ENCODE measurements at places on chromosomes 5 and 9.

DNA sequence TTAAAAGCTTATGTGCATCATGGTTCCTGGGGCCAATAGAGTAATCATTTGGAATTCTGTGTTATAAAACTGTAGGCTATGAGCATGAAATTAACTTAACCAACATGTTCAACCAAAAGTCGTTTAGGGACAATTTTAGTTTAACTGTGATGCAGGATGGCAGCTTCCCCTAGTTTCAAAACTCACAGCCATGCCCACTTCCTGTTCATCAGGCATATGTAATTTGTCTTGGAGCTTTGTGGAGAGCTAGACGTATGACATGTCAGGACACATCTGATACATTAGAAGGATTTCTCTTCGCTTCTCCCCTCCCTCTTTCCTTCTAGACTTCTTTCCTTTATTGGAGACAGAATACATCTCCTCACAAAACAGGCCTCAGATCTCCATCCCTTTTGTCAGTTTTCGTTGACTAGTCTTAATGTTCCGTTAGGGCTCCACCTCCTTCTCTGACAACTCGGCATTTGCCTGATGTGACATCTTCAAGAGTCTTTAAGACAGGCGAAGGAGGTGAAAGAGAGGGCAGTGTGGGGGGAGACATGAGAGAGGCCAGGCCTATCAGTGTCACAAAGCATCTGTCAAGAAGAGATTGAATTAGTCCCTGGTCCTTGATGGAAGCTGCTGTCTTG, 176.0 kb downstream of the MSX2 start:
- no peak for DNase-seq

DNA sequence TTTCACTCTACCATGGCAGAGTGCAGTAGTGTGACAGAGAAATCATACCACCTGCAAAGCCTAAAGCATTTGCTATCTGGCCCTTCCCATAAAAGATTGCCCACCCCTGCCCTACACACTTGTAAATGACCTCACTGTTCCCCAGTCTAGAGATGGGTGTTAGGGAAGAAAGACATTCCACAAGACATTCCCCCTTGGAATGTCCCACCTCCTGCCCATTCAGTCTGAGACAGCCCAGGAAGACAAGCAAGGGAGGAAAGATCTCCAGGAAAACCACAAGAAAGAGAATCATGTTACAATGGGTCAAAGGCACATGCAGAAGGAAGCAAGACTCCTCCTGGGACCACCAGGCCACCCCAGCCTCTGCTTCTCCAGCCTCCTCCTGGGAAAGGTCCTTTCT, 230.0 kb downstream of the AGTPBP1 start:
- no peak for DNase-seq

DNA sequence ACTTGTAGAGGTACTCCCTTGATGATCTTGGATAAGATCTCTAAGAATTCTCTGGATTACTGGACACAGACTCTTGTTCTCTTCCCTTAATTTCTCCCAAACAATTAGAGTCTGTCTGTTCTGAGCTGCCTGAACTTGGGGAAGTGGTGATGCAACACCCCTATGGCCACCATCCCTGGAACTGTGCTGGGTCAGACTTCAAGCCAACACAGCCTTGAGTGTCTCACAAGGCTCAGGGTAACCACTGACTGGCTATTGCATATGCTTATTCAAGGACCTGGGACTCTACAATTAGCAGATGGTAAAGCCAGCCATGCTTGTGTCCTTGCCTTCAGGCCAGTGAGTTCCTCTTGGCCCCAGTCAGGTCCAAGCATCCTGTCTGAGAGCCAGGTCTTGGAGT, 504.5 kb downstream of the MAN2A1 start:
- no peak for DNase-seq

DNA sequence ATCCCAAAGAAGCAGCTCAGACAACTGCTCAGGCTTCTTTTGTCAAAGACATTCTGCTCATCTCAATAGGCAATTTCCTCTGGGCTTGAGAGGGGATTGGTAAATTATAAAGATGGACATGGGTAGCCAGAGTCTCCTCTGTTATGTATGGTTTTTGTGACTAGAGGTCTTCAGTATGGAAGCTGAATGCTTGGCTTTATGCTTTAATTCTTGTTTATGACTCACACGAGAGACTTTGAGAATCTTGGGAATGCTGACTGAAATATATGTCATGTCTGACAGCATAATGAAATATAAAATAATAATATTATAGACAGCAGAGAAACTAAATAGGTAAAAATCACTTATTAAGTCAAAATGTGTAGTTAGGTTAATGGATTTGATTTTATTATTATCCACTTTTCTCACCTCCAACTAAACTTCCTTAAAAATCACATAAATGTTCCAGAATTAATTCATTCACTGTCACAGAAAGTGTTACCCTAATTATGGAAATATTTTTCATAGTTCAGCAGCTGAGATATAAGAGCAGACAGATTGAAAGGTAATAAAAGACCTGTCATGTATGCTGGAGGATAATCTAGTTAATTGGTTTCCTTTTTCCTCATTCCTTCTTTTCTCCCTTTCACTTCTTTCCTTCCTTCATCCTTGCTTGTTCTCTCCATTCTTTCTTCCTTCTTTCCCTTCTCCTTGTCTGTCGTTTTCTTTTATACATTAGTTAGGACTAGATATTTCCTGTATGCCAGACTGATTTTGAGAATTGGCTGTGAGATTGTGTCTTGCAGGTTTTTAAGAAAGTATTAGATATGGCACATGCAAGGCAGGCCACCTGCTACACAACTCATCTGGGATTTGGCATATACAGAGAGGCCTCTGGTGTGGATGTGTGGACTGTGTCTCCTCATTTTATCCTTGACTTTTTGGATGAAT, 1866.1 kb upstream of the NUDT12 start:
- DNase-seq = no peak

- no peak for DNase-seq
These were observed 295.8 kb upstream of the IRX4 start for GRCh38 chr5:2178528-2178927.

DNA sequence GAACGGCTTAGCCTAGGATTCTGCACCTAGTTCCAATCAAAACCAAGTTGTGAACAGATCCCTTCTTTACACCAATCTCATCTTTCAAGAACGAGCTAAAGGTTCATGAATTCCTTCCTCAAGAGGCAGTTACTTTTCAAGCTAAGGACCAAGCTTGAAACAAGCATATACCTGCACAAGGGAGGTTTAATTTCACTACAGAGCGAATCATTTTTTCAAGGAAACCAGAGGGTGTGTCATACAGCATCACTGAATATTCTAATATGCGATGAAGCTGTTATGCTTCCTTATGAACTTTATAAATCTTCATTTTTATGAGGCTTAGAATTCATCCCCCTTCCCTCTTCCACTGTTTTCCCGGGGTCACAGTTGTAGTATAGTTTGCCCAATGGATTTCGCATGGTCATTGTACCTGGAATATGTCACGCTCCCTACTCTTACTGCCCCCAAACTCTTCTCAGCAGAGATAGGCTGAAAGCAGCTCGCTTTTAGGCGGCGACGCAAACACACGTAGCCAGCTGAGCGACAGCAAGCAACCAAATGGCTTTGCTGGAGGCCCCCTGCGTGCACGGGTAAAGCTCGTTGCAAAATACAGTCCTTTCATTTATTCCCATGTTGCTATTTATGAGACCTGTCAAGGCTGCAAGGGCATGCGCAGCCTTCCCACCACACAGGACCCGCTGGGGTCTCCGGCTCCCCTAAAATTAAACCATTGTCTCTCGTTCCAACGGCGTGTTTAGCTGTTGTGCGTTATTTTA, 832 bp downstream of the LMBRD2 start:
- peak; percentile 75 for DNase-seq

DNA sequence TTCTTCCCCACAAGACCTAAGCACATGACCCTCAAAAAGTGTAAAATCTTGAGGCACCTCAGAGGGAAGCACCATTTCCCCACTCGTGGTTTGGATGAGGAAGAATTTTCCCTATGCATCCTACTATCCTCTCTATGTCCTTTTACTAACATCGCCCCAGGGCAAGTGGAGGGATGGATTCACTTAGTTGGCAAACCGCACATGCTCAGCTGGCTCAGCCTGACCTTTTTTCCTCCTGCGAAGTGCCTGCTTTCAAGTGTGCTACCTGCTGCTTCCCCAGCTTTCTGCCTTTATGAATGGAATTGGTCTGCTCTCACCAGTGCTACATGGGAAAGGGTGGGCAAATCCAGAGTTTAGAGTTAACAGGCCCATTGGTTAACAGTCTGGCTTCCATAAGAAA, 56.6 kb upstream of the IFNK start:
- no peak for DNase-seq

GRCh38 chr5:14249258-14250082, 106.3 kb downstream of the TRIO start:
- DNase-seq = no peak

- DNase-seq = no peak
These were observed 86.9 kb upstream of the TMEM161B start for GRCh38 chr5:88355490-88356050.

DNA sequence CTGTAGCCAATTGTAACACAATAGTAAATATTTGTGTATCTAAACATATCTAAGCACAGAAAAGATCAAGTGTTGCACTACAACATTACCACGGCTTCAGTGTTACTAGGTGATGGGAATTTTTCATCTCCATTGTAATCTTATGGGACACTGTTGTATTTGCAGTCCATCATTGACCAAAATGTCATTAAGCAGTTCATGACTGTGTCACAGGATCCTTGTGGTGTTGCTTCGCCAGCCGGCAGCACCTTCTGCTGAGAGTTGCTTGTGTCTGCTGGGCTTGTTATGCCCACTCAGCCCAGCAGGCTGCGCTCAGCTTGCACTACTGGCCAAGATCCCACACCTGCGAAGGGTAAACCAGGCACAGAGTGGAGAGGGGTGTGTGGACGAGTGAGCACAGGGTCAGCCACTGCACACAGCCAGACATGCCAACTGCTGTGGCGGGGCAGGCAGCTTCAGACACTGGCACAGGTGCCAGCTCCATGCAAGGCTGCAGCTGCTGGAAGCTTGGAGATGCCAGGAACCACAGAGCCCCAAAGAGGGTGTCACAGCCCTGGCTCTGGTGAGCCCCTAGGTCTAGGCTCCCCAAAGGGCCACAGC, 273.7 kb downstream of the CETN3 start:
- no peak for DNase-seq

DNA sequence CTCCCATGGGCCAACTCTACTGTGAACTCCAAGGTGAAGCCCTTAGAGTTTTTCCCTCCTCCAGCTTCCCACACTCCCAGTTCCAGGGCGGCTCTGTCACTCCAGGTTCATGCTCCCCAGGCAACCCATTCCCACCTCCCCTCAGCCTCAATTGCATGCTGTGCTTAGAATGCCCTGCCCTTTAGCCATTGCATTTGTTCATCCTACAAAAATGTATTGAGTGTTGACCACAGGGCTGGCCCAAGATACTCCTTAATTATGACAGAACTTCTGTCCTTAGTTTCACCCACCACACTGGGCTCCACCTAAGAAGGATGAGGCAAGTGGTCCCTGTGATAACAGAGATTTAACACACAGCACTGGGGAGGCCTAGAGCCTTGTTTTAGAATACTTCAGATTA, 236.1 kb downstream of the ADAMTSL1 start:
- no peak for DNase-seq

- DNase-seq = no peak
These were observed 998 bp downstream of the SRP19 start for GRCh38 chr5:112862085-112862484.

DNA sequence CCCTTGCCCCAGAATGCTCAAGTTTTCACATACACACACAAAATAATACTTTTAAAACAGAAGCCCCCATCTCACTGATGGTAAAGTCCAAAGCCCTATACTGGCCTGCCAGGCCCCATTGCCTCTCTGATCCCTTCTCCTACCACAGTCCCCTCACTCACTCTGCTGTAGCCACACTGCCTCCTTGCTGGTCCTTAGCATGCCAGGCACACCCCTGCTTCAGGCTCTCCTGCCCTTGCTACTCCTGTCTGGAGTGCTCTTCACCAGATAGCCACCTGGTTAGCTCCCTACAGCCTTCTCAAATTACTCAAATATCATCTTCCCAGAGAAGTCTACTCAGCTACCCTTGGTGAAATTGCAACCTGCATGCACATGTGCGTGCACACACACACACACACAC, 177.5 kb downstream of the C5orf15 start:
- no peak for DNase-seq

DNA sequence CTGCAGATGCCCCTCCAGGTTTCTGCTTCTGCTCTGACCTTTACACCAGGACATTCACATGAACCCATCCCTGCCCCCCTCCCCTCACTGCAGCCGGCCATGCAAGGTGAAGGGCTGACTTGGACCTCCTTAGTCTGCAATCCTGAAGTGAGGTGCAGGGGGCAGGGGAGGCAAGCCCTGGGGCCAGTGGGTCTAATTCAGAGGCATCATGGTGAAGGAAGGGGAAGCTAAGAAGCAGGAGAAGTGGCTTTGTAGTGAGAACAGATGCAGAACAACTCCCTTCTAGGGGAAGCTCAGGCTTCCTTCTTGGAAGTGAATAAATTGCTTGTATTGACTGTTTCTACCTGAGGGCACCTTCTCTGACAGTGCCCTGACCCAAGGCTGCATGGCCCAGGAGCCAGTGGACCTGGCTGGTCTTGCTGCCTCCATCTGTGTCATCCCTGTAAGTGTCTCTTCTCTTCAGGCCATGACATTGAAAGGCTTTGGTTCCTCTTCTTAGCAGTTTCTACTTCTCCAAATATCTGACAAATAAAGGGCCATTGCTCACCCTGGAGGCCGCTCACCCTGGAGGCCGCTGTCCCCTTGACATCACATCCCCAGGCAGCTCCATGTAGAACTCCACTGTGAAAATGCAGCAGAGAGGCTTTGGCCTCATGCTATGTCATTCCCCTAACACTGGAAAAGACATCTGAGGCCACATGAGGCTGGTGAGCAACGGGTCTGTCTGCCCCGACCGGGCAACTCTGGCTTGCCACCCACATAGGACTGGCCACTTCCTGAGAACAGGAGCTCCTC, 55.3 kb downstream of the GADD45G start:
- no peak for DNase-seq

DNA sequence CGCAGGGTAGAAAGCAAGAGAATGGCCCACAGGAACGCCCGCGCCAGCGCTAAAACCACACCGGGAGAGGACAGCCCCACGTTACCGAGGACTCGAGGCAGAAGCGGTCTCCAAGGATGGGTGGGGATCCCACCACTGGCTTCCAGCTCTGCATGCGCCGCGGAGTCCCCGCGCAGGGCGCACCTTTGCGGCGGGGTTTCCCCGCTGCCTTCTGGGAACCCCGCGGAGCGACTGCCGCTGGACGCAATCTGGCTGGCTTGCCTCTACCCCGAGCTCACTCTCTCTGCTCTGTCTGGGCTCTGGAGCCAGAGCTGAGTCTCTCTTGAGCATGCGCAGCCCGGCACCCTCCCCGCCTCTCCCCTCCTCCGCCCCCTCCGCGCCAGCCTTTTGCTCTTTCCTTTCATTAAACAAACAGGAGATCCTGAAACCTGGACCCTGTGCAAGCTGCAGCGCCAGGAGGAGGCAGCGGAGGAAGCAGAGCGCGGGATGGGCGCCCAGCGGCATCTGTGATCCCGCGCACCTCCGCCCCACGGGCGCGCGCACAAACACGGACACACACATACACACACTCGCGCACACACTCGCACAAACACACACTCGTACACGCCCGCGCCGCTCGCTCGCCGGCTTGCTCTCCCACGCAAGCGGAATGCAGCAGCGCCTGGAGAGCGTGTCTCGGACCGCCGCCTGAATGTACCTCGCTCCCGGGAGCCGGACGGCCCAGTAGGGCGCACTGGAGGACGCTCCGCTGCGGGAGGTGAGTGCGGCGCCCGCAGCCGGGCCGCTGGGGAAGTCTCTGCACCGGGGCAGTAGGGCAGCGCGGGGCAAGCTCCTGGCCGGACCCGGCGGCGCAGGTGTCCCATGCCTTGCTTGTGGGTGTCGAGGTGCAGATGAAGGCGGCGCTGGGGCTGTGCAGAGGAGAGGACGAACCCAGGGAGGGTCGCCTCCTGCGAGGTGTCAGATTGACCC, at the start of gene PLPPR1:
Gene PLPPR1, plus strand, starts transcription at position 382 of the 969 bp plus-strand sequence.
- DNase-seq = no peak

Measured in activated naive CD4-positive, alpha-beta T cell treated with anti-CD3 and anti-CD28 coated beads, Interleukin-2, amount 10 ng/mL, durations not matched to agents 7 days and 5 days (primary cell).